SJCRH30 (cell line): ENCODE measurements at places on chromosomes 5 and 9.

DNA sequence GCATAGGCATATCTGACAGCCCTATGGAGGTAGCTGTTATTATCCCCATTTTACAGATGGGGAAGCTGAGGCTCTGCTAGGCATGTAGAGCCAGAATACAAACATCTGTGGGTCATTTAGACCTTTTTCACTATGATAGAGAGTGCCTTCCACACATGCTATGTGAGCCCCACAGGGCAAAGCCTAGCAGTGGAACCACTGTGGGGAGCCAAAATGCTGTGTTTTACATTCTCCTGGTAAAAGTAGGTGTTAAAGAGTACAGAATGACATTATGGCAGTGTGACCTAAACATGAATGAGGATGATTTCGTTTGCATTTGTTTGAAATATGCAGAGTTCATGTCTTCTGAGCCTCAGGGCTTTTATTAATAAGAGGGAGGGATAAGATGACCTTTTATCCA is 265.2 kb downstream of the MAST4 start:
- no peak for DNase-seq

GRCh38 chr5:34598177-34598794 is 57.8 kb upstream of the RAI14 start:
- no peak for DNase-seq

- peak; percentile 29 for DNase-seq
These were observed 76.7 kb downstream of the PLCXD3 start for GRCh38 chr5:41433552-41434181.

DNA sequence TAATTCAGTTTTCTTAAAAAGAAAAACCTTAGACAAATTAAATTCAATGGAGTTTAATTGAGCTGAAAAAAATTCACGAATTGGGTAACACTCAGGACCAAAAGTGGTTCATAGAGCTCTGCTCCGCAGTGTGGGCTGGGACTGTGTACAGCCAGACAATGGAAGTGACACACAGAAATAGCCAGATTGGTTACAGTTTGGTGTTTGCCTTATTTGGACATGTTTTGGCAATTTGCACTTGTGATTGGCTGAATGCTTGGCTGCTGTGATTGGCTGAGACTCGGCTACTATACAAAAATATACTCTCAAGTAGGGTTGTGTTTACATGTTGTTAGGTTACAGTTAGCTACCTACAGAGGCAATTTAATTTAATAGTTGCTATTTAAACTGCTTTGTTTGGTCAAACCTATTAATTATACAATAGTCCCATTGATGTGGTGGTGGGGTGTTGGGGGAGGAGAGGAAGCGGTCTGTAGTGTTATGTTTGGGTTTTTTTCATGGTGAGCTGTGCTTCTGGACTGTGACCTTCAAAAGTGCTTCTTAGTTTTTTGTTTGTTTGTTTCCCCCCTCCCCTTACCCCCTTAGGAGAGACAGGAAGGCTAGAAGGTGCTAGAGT is 95.2 kb downstream of the CNTLN start:
- DNase-seq: no peak

DNA sequence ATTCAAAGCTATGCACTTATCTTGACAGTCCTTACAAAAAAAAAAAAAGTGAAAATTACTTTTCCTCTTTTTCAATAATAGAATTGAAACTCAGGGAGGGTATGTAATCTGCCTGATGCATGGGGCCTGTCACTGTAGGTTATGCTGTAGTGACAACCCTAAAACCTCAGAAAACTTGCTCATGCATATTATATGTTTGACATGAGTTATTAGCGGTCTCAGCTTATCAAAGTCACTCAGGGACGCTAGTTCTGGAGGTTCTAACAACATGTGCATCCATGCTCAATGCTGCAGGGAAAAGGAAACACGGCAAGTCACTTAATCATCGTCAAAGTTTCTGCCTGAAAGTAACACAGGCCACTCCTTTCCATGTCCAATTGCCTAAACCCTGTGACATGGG is 78.4 kb upstream of the TMEM252 start:
- DNase-seq: no peak

GRCh38 chr5:87412630-87413342 is at the start of gene CCNH:
TSS of gene CCNH (minus strand) at chr5:87412930. CDS start at chr5:87412794, 136 bp downstream.
- peak; percentile 98 for DNase-seq
